ENCODE measurements at places on chromosomes 5 and 9.

DNA sequence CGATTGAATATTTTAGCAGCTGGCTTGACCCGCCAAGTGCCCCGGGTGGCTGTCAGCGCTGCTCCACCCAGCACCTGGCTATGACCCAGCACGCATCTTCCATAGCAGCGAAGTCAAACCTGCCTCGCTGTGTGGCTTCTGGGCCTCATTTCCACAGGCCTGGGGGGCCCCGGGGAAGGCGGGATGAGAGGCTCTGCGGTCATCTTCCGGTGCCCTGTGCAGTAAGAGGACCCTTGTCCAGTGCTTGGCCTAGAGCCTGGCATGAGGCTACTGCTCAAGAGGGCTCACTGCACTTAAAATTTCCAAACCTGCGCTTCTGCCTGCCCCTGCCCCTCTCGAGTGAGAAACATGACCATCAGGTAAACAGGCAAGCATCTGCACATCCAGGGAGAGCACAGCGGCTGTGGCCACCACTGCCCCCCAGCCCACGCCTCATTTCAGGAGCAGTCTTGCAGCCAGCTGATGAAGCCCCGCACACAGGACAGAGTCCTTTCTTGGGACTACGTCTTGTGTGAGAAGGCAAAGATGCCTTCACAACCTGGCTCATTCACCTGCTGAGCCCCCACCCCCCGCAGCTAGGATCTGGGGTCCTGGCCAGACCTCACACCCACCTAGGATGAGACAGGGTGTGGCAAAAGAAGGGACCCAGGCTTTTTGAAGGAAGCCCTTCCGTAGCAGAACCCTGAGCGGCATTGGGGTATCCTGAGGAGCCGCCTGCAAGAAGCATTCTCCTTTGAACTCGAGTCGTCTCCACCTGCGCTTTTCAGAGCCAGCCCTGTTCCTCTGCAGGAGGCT, 69.5 kb upstream of the UNC5A start:
- no peak for DNase-seq

GRCh38 chr9:124510650-124511425, 3.6 kb upstream of the NR5A1 start:
- DNase-seq: no peak

GRCh38 chr5:125409861-125410536, 663.6 kb upstream of the ZNF608 start:
- no peak for DNase-seq

- DNase-seq: no peak
These were observed 12.7 kb downstream of the PDGFRB start for GRCh38 chr5:150142959-150143349.

- no peak for DNase-seq
These were observed 139.2 kb upstream of the PALM2AKAP2 start for GRCh38 chr9:109640580-109641371.

DNA sequence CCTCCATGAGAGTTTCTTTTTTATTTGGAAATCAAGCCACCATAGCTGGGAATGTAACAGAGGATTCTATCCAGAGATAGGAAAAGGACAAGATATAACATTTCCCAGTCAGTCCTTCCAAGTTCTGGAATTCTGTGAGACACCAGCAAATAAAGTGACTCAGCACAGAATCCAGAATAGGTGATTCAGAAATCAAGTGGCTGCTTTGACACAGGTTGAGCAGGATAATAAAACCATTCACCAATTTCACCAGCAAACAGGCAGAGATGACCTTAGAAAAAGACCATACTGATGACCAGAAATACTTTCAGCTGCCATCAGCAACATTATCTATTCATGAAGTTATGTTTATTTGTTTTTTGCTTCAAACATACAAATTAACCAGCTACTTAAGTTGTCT, 491.5 kb upstream of the TUSC1 start:
- no peak for DNase-seq

GRCh38 chr9:119951591-119951990, 582.4 kb upstream of the BRINP1 start:
- no peak for DNase-seq

Measured in CD8-positive, alpha-beta T cell (primary cell).